H1 (cell line): ENCODE measurements at places on chromosomes 13 and 19.

DNA sequence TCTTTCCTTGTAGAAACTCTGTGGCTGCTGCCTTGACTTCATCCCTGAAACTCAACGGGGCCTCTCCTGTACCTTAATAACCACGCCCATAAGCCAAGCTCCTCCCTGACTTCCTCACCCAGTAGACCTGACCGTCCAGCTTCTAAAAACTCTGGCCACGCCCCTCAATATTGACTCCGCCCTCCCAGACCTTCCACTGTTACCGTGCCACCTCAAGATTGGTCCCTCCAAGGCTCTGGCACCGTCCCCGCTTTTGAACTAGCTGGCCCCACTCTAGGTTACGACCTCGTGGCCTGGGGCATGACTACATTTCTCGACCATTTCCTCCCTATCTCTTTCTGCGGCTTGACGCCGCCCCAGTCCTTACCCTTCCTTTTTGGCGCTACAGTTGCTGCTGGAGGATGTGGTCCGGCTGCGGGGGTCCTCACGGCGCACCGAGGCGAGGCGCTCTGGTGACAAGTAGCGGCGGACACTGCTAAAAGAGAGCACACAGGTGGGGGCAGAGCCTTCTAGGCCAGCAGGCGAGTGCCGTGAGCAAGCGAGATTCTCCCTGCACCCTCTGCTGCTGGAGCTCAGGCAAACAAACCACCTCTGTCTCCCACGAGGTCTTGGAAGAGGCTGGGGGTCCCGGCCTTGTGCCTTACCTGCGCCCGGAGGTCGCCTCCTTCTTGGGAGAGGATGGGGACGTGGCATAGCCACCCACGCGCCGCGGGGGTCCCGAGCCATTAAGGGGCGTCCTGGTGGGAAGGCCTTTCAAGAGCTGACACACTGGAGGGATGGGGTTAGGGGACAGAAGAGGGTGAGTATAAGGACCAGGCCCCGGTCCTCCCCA lies 2.3 kb upstream of the EML2 start:
- DNase-seq = peak; percentile 92

GRCh38 chr13:75226733-75227435 lies 255.1 kb downstream of the TBC1D4 start:
- DNase-seq = no peak

DNA sequence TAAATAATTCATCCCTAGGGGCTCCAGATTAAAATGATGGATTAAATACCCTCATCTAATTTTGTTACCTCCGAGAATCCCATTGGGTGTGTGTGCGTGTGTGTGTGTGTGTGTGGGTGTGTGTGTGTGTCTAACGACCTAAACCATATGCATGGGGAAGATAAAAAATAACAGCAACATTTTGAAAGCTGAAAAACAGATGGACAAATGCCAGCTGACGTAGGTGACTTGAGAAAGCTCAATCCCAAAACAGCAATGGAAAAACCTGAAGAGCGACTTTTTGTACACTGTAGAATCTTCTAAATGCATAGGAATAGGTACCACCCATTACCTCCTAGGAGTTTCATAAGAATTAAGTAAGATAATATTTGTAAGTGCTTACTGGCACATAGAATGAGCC lies 8.7 kb upstream of the RPL21 start:
- no peak for DNase-seq

DNA sequence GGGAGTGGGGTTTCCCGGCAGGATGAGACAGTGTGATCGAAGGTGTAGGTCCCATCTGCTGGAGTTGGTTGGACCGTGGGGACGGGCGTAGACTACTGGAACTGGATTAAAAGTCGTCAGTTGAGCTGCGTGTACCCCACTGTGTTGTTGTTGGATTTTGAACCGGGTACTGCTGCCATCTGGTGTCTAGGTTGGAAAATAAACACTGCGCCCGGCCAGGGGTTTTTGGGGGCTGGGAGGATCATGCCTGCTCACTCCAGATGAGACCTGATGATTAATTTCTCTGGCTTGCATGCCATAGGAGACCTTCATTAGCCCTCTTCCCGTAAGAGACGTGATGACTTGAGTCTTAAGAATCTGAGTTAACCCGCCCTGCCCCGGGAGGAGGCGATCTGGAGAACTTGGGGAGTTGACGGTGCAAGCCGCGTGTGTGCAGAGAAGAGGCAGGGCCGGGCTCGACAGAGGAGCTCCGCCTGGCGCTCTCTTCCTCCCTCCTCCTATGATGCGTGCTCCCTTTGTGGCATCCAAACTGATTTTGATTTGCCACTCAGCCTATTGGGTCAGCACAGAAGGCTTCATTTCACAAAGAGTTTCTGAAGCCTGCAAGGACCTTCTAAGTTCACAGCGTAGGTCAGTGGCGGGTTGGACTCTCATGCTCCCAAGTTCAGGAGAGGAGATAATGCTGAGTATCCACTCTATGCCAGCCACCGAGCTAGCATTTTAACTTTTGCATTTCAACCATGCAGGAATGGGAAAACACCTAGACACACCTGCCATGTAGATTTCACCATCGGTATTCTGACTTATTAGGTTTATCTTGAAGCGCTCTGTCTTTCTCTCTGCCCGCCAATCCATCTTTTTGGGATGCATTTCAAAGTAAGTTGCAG lies 2.7 kb downstream of the UHRF1 start:
- DNase-seq = peak; percentile 49
